ENCODE measurements at places on chromosomes 13 and 19. TPM values are rescaled to one million over a fixed set of nuclear protein-coding genes. Genes with fewer than 3 reads are reported as not detected.

The GEMIN7 gene
- 21.6 TPM for total RNA-seq

The GAPDHS gene
- not detected for total RNA-seq

The ZNF749 gene
- 7.2 TPM for total RNA-seq

The CARM1 gene
- 52.2 TPM for total RNA-seq

The PLPP2 gene
- total RNA-seq: 38.2 TPM

The GPC6 gene
- not detected for total RNA-seq

The FLT1 gene
- total RNA-seq: 147 TPM

The DNASE2 gene
- total RNA-seq: 20.9 TPM

The SIGLEC7 gene
- total RNA-seq: not detected

The PLVAP gene
- 13.8 TPM for total RNA-seq

All from vein endothelial cell (primary cell).